Activated naive CD8-positive, alpha-beta T cell treated with anti-CD3 and anti-CD28 coated beads, Interleukin-2, amount 10 ng/mL, durations not matched to agents 7 days and 5 days (primary cell): ENCODE measurements at places on chromosomes 1 and 21. TPM values are rescaled to one million over a fixed set of nuclear protein-coding genes. Genes with fewer than 3 reads are reported as not detected.

SMPDL3B gene
- 0.99 TPM for total RNA-seq

ACTA1 gene
- not detected for total RNA-seq

GRCh38 chr1:91754348-91754747 is 131.6 kb downstream of the TGFBR3 start:
- H3K27me3 ChIP-seq, result no peaks in the 10 kb centered on the region
- no peak overlapping the region for H3K4me3 ChIP-seq
- no peak for DNase-seq
- peaks cover under 1% of the 10 kb centered on the region for H3K36me3 ChIP-seq
- H3K27ac ChIP-seq, result no peak overlapping the region

DNA sequence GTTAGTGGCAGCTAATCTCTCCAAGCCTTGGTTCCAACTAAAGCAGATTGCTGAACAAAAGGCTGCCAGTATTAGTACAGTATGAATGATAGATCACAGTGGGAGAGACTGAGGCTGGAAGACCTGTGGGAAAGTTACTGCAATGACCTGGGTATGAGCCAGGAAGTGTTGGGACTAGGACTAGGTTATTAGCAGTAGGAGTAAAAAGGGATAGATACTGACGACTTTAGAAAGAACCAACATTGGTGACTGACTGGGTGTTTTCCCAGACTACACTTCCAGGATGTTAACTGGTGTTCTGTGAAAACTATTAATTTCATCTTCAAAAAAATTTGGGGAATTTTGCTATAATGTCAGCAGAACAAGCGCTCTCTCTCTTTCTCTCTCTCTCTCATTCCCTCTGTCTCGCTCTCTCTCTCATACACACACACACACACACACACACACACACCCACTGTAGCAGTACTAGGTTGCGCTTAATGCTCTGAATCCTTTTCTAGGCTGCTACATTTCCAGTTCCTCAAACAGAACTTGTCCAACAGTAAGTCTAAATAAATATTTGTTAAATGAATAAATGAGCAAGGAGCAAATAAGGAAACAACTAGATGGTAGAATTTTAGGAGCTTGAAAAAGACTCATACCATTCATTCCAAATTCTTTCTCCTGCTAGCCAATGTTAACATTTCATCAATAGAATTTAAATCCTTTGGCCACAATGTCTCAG is 47.6 kb upstream of the RGS8 start:
- H3K27me3 ChIP-seq, result peaks cover 42% of the 10 kb centered on the region
- H3K36me3 ChIP-seq, result no peaks in the 10 kb centered on the region
- H3K4me3 ChIP-seq, result no peak overlapping the region
- no peak for DNase-seq

DNA sequence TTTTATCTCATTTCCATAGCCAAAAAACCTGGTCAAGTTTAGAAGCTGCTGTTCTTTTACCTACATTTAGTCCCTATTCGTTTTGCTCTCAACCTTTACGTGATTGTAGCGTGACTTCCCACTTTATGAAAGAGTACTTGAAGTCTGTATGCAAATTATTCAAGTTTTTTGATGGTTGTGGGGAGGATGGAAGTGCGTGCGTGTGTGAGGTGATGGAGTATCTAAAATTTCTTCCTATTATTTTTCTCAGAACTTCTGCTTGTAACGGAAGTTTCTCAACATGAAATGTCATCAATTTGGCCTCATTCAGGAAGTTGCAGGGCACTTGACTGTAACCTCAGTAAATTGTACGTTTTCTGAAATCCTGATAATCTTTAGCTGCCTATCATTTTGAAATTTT is 64.0 kb downstream of the SAMSN1 start:
- DNase-seq, result no peak
- H3K4me1 ChIP-seq, result peaks cover 49% of the 10 kb centered on the region
- peak overlapping the region; percentile 95 for H3K27ac ChIP-seq

GRCh38 chr1:170402476-170403311 is 129.3 kb upstream of the GORAB start:
- H3K36me3 ChIP-seq, result no peaks in the 10 kb centered on the region

LCE6A gene
- not detected for total RNA-seq

DNA sequence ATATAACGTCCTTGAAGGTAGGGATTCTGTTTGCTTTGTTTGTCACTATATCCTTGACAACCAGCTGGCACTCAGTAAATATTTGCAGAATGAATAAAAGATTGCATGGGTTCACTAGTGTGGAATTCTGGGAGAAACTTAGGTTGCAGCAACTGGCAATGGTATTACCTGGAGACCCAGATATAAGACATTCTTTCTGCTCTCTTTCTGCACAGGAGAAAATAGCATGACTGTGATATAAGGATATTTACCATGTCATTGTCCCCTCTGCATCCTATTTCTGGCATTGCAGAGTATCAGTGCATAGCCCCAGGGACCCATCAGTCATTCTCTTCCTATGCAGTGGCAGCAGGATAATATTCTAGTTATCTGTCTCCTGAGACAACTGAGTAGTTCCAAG is 308.9 kb upstream of the LRRC7 start:
- no peaks in the 10 kb centered on the region for H3K4me1 ChIP-seq
- H3K27ac ChIP-seq, result no peak overlapping the region
- H3K27me3 ChIP-seq, result no peaks in the 10 kb centered on the region
- H3K36me3 ChIP-seq, result no peaks in the 10 kb centered on the region

DNA sequence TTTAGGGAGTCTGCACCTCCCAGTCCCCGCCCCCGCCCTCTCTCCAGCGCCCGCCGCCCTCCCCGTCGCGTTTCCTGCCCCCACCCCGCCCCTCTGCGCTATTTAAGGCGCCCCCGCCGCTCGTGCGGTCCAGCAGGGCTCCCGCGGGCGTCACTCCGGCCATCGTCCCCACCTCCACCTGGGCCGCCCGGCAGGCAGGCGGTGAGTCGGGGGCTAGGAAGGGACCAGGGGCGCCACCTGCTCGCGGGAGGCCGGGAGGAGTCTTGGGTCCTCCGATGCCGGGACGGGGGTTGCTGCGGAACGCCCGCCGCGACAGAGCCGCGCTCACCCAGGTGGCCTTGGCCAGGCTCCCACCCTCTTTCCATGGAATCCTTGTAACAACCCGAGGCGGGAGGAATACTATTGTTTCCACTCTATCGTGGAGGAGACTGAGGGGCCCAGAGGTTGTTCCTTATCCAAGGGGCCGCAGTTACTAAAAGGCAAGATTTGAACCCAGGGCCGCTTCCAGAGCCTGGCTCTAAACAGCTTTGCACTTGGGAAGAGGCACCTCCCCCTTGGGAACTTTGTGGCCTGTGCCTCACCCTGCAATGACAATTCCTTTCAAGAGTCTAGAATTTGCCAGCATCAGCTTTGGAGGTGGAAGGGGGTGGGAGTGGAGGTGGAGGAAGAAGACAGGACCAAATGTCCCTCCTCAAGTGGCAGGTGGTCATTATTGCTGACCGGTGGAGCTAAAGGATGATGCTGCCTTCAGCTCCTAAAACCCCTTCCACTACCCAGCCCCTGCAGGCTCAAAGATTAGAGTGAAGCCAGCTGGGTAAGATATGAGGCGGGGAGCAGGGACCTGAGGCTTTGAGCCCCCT is at the start of gene GJA4:
Gene GJA4 (plus strand): TSS at position 132 of the 860 bp plus-strand sequence. CDS start 1,215 bp downstream, outside the sequence.
- H3K4me1 ChIP-seq, result peaks cover 2% of the 10 kb centered on the region
- peak within 1 kb of the TSS; percentile 58 for H3K4me3 ChIP-seq
- DNase-seq, result no peak

GRCh38 chr1:28266920-28267322 is 7.6 kb downstream of the SESN2 start:
- H3K4me1 ChIP-seq, result peaks cover 6% of the 10 kb centered on the region
- peaks cover 6% of the 10 kb centered on the region for H3K36me3 ChIP-seq
- H3K27ac ChIP-seq, result no peak overlapping the region
- no peak for DNase-seq
- H3K27me3 ChIP-seq, result no peaks in the 10 kb centered on the region
